ENCODE measurements at places on chromosomes 3 and 15.
A peak's percentile ranks its signal among the peaks of the same experiment; 100 is the strongest.

- no peak for DNase-seq
These were observed 535 bp downstream of the C2CD4B start for GRCh38 chr15:62164396-62165103.

DNA sequence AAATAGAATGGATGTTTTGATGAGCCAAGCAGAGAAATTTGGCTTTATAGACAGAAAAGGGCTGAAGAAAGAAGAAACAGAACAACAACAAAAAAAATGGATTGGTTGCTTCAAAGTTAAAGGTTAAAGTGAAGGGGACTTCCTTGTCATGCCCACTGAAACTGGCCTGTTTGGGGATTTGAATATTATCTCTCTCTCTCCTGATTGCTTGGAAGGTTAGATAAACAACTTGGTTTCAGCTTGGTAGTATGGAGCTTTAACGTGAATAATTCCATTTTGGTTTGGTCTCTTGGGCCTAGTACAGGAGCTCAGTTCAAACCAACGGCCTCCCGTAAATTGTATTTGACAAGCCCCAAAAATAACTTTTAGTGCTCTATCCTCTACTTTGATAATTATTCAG is 70.8 kb upstream of the MBNL1 start:
- DNase-seq, result no peak

DNA sequence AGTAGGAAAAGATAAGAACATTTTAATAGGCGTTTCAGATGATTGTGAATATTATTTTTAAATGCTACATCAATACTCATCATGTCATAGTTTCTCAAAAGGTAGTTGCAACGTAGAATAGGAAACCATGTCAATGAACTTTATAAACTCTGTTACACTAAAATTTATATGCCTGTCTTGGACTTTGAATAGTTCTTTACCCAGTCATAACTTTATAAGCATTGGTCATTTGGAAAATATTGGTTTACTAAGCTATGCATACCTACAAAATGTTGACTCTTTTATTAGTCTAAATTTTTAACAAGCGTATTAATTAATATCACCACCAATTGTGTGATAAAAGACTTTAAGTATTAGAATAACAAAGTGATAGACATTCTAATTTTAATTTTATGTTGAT is 293.5 kb downstream of the CGGBP1 start:
- DNase-seq, result no peak

DNA sequence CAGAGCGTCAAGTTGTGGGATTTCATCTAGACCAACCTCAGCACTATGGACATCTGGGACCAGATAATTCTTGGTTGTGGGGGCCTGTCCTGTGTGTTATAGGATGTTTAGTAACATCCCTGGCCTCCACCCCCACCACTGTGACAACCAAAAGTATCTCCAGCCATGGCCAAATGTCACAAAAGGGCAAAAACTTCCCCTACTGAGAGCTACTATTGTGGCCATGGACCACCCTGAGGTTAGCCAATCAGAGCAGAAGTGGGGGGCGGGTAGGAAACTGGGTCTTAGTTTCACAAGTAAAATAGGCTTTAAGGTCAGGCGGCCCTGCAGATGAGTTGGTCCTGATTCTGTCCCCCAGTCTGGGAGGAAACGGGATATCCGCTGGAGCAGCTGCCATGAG is 25.4 kb downstream of the KIF7 start:
- no peak for DNase-seq

- no peak for DNase-seq
These were observed 375.4 kb upstream of the PROK2 start for GRCh38 chr3:72160351-72160750.

- no peak for DNase-seq
These were observed 128.0 kb upstream of the TPM1 start for GRCh38 chr15:62914461-62915079.

GRCh38 chr15:94912760-94913159 is 681.4 kb downstream of the MCTP2 start:
- DNase-seq, result no peak

DNA sequence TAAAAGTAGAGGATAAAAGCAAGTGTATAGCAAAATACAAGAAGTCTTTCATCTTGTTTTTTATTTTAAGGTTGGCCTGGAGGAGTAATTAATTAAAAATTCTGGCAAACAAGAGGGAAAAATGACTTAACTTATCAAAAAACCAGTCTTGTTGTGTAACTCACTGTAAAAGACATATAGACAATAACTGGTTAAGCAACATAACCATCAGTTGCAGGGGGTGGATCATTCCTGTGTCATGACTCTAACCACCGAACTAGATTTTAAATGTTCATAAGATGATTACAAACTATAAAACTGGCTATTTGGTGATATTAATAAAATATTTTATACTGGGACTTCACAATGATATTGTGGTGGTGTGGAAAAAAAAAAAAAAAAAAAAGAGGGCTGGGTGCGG is 130.6 kb downstream of the STAG1 start:
- DNase-seq, result no peak

DNA sequence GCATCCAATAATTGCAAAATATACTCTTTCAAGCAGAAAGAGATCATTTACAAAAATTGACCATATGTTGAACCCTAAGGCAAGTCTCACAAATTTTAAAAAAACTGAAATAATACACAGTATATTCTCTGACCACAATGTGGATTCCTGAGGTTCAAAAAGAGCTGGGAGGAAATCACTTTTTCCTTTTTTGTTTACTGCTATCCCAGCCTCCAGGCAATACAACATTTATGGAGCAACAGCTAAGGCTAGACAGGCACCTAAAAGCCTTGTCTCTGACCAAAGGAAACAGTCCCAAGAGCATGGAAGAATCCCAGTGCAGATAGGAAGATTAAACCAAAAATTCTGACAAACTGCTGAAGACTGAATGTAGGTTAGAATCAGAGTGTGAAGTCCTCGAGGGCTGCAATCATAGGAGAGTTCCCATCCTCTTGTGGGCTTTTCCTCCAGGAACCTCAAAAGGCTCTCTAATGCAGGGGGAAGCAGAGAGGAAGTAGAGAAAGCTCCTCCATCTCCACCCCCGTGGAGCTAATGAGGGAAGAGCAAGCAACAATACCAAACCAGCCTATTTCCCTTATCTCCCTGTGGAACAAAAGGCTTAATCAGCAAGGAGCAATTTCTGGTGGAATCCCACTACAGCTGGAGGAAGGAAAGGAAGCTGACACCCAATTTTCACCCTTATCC is 57.0 kb downstream of the TMCC1 start:
- DNase-seq, result no peak

GRCh38 chr3:87900061-87900460 is 158.7 kb downstream of the CGGBP1 start:
- no peak for DNase-seq

GRCh38 chr3:127068111-127068810 is 85.3 kb downstream of the PLXNA1 start:
- no peak for DNase-seq

- DNase-seq, result no peak
These were observed 38.3 kb downstream of the SAXO2 start for GRCh38 chr15:82300883-82301282.

DNA sequence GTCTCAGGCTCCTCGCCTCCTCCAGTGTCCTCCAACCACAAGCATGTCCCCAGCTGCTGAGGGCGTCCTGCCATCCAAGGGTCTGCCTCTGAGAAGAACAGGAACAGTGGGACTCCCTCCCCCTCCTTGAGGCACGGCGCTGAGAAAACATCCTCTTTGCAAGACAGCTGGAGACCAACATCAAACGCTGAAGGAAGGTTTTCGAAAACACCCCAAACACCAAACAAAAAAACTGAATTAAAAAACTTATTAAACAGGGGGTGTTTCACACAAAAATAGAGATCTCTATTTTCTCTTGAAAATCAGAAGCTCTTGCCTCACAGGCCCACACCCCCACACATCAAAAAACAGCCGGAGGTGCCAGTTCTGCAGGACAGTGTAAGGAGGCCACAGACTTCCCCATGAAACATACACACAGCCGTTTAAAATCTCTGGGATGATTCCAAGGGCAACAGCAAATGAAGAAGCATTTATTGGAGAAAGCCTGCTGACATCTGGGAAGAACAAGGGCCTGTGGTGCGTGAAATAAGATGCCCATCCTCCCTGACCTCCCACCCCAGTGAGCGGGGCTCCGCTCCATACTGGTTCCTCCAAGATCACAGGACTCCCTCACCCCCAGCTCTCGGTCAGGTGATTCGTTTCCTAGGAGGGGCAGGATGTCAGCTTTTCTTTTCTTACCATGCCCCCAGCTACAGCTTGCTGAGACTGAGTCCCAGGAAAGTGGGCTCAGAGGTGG is 71.3 kb downstream of the NUP210 start:
- no peak for DNase-seq

DNA sequence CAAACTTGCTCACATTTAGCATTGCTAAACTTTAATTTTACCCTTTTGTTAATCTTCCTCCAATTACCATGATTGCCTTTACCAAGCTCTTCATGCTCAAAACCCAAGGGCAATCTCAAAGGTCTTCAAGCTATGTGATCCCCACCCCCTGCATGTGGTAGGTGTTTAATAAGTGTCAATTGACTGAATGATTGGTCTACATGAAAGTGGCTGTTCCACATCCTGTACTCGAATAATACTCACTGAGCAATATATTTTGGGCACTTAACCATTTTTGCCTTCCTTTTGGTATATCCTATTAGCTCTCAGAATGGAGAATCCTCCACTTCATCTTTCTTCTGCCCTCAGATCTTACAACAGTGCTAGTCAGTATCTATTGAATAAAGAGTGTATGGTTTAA is 17.1 kb downstream of the RBMS3 start:
- no peak for DNase-seq

GRCh38 chr15:89119489-89120478 is 31.5 kb downstream of the ABHD2 start:
- DNase-seq, result peak; percentile 33

DNA sequence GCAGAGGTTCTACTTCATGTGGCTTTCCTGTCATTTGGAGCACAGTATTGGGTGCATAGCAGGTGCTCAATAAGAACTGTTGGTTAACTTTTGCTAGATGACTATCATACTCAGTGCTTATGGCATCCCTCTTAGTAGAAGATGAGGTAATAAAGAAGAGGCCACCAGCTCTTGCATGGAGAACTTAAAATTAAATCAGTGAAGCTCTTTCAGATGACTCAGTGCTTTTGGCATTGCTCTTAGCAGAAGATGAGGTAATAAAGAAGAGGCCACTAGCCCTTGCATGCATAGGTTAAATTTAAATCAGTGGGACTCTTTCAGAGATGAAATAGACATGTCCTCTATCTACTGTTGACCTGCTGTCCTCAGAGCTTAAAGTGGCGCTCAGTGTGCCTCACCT is 109.4 kb upstream of the FGF7 start:
- no peak for DNase-seq

Data from NCI-H2081 (cell line).